ENCODE measurements at places on chromosomes 5 and 9.
A peak's percentile ranks its signal among the peaks of the same experiment; 100 is the strongest.

GRCh38 chr5:42252306-42252705 lies 170.9 kb upstream of the GHR start:
- DNase-seq = no peak

GRCh38 chr9:16524823-16525222 lies 345.6 kb downstream of the BNC2 start:
- DNase-seq = no peak

DNA sequence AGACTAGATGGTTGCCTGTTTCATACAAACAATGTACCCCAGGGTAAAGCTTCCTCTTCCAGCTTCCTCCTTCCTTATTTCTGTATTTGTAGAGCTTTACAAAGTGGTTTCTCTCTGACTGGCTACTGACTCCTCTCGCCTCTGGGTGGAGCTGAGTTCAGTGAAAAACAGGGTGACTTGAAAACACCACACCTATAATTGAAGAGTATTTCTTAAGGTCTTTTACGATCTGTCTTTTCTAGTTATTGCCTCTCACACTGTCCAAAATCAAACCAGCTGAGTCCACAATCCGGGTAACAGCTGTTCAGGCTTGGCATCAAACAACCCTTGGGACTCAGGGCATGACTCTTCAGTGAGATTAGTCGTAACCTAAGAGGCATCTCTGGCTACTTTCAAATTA lies 200.4 kb downstream of the ARRDC3 start:
- DNase-seq = peak; percentile 37

DNA sequence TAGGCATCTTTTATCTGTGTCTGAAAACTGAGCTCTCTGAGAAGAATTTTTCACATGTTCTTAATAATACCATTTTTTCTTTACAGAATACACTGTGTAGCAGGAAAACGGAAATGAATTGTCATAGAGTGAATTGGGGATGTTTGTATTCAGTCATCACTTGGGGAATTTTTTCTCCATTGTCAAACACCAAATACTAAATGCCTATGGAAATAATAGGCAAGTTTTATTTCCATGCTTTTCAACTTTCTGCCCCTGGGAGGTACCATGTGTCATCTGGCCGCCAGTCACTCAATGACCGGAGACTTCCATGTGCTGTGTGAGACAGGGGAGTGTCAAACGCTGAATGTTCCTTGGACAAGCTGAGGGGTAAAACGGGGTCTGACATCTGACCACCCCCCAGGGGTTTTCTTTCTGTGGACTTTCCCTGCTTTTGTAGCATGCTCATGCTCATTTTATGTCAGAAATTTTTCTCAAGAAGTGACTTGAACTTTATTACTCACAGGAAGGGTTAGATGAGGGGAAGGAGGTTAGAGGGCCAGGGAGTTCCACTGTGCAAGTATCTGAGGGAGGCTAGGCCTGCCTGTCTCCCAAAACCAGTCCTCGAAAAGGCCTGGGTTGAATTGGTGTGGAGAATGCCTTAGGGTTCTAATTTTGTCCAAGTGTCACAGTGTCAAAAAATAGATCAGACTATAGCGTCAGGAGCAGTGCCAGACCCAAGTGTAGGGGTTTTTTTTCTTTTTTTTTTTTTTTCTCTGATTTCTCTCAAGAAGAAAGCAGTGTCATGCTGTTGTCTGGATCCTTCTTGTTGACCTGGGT lies 438.6 kb downstream of the AGTPBP1 start:
- no peak for DNase-seq

GRCh38 chr5:90897618-90898017 lies 339.0 kb downstream of the ADGRV1 start:
- no peak for DNase-seq

All from fibroblast of the conjunctiva (primary cell).